ENCODE measurements at places on chromosomes 6 and 20. TPM values are rescaled to one million over a fixed set of nuclear protein-coding genes. Genes with fewer than 3 reads are reported as not detected.

Gene RIPPLY2
- not detected for total RNA-seq

Gene OPRL1
- 0.49 TPM for total RNA-seq

Gene LY6G6C
- total RNA-seq = not detected

Gene TBXT
- total RNA-seq = not detected

GRCh38 chr20:11712639-11713160 lies 205.0 kb upstream of the BTBD3 start:
- DNase-seq = no peak

DNA sequence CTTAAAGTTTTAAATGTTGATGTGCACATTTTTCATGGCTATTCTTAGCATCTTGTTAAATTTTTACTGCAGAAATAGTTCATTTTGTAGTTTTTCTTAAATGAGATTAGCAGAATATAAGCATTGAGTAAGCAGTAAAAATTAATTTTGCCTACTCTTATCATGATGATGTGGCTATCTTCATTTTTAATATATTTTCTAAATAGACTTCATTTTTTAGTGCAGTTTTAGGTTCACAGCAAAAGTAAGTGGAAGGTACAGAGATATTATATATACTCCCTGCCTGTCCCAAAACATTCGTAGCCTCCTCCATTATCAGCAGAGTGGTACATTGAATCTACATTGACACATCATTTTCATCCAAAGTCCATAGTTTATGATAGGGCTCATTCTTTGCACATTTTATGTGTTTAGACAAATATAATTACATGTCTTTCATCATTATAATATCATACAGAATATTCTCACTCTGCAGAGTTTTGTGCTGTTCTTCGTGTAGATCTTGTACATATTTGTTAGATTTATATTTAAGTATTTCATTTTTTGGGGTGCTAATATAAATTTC lies 13.7 kb downstream of the STXBP5 start:
- no peak for DNase-seq

Gene LST1
- 9.0 TPM for total RNA-seq

Gene TPBG
- 2.8 TPM for total RNA-seq

DNA sequence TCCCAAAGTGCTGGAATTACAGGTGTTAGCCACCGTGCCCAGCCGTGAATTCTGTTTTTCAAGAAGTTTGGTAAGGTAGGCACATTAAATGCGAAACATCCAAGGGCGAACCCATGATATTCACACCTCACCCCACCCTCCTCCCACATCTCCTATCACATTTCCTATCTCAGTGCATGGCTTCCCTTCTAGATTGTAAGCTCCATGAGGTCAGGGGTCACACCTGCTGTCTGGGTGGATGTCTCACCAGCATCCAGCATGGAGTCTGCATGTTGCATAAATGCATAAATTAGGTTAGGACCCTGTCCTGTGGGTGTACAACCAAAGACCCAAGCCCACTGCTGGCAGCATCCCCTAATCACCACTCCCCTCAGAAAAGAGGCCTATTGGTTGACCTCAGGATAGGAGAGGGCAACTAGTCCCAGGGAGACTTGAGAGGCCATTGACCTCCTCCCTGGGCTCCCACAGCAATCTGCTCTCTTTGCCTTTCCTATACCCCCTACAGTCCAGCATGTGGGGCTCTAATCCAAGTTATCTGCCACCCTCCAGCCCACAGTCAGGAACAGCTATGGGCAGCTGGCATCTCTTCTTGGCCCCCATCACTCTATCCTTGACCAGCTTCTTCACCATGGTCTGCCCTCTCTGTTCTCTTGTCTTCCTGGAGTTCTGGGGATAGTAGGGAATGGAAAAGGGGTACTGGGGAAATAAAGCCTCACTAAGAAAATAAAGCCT lies 4.2 kb downstream of the PRRT1 start:
- DNase-seq = no peak

- no peak for DNase-seq
Measured at GRCh38 chr6:111870051-111870741, 3.1 kb downstream of the FYN start.

GRCh38 chr20:33796907-33797544 lies 14.1 kb upstream of the CHMP4B start:
- DNase-seq = no peak

DNA sequence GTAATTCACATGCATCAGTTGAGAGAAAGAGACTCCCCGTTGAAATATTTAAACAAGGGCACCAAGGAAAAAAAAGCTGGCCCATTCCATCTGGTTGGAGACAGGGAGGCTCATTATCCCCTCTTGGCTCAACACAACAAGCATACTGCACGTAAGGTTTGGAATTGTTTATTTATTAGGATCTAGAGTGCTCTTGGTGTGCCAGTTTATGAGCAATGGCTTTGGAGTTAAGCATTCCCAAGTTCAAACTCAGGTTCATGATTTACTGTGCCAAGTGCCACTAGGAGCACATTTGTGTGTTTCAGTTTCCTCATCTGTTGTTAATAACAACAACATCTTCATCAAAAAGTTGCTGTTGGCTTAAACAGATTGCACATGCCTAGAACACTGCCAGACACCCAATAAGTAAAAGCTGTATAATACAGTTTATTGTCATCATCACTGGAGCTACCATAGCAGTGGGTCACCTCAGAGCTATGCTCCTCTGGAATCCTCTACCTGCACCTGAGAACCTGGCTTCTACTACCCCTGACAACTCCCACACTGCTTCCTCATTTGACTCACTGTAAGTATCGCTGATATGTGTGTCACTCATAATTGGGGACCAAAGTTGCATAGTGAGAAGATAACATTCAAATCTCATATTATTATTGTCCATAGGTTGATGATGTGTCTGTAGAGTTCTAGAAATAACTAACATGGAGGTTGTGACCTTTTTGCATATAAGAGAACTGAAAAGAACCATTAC lies 5.4 kb downstream of the SLC17A3 start:
- no peak for DNase-seq

- DNase-seq = no peak
Measured at GRCh38 chr6:167879612-167880011, 52.9 kb downstream of the AFDN start.

- DNase-seq = no peak
Measured at GRCh38 chr20:18638768-18639167, 50.9 kb downstream of the DTD1 start.

DNA sequence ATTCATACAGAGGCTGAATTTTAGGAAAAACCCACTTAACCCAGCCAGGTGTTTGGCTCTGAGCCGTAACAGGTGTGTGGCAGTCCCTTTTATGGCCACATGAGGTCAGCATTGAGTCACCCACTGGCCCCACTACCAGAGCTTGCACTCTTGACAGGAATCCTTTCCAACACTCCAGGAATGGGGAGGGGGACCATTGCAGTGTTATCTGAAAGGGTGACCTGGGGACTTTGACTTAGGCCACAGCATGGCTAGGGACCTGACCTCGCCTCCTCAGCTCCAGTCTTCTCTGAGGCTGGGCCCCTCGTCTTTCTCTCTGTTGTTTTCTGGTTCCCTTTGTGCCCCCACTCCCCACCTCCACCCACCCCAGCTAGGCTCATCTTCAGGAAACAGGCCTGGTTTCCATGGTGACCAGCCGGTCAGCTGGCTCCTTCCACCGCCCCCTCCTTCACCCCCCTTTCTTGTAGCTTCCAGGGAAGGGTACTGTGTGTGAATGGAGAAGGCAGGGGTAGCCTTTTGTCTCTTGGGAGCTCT lies 2.1 kb upstream of the TMEM151B start:
- no peak for DNase-seq

Measured in Right ventricle myocardium inferior (tissue), 1 donor.